ENCODE measurements at places on chromosomes 5 and 9.

- DNase-seq: no peak
Measured at GRCh38 chr5:84599964-84600363, 215.3 kb upstream of the EDIL3 start.

DNA sequence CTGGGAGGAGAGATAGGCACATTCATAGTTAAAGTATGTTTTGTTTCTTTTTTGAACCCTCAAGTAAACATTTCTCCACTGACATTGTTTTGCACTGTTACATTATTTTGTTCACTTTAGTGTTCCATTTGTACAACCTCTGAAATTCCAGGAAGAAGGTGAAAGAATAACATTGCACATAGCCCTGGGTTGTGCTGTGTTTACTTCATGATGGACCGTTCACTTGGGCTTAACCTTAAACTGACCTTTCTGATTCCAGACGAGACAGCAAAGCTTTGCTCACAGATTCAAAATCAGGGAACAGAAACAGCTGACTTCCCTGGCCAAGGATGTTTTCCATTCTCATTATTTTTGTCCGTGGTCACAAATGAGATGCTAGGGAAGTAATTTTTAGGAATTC lies 42.8 kb upstream of the GDNF start:
- DNase-seq: no peak

DNA sequence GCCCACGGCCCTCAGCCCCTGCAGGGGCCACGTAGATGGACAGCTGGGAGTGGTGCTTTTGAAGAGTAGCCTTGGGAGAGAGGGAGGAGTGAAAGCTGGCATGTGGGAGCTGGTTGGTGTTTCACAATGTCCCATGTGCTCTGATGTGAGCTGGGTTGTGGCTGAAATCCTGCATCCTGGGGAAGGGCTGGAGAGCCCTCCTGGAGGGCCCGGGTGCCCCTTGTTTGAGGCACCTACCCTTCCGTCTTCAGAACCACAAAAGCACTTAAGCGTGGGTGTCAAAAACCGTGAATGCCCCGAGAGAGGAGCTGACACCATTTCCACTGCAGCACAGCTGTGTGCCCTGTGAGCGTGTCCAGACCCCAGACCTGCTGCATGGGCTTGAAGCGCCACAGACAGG lies 199.1 kb upstream of the ZNF618 start:
- no peak for DNase-seq

DNA sequence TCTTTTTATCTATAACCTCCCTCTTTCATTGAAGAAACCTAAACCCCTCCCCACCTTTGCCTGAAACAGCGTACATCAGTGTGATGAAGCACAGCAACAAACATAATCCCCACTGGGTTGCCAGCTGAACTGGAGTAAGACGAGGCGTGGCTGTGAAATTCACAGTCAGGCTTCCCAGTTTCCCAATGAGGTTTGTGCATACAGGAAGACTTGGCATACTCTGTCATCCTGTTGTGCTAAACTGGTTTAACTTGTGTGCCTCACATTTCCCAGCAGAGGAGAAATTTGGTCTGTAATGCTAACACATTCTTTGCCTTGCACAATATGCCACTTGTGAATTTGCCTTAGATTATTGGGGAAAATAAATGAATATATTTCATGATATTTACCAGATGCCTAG lies 121.5 kb downstream of the SV2C start:
- DNase-seq: no peak

GRCh38 chr9:126377536-126377935 lies 50.9 kb downstream of the MVB12B start:
- no peak for DNase-seq

GRCh38 chr5:157997991-157998504 lies 139.1 kb upstream of the CLINT1 start:
- DNase-seq: no peak

- no peak for DNase-seq
Measured at GRCh38 chr5:588406-588995, 23.6 kb upstream of the CEP72 start.

DNA sequence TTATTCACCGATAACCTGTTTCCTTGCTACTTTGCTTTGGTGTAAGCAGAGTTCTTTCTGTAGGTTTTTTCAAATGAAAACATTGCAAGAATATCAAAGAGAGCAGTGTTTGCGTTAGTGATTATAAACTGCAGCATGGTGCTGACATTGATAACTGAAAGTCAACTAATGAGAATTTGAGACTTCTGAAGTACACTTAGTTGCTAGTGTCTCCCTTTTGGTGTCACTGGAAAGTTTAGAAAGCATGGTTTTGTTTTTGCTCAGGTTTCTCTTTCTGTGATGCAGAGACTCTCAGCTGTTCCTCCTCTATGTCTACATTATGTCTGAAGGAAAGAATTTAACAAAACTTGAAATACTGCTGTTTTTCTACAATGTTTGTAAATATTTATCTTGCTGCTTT lies 80.2 kb upstream of the ZNF169 start:
- no peak for DNase-seq

- DNase-seq: no peak
Measured at GRCh38 chr9:6761306-6761705, 3.5 kb downstream of the KDM4C start.

- no peak for DNase-seq
Measured at GRCh38 chr5:43855452-43855851, 252.5 kb downstream of the NNT start.

- DNase-seq: no peak
Measured at GRCh38 chr9:82970359-82970758, 92.6 kb downstream of the RASEF start.

DNA sequence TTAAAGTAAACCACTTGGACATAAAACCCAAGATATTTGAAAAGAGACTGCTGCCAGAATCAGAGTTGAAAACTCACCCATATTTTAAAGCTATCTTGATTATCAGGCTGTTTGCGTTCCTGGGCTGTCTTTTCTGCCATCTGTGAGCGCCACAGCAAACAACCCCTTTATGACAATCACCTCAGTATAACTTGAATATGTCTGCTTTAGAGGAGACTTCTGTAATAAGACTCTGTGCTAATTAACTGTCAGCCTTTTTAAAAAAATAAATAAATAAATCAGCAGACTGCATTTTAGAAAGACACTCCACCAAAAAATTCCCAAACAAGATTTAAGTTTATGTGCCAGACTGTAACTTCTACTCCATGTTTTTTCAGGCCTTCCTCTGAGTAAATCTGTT lies 375.7 kb upstream of the CCNH start:
- no peak for DNase-seq

- DNase-seq: no peak
Measured at GRCh38 chr5:111805071-111805470, 48.1 kb upstream of the NREP start.

GRCh38 chr5:170145462-170145861 lies 39.8 kb downstream of the FOXI1 start:
- DNase-seq: no peak

DNA sequence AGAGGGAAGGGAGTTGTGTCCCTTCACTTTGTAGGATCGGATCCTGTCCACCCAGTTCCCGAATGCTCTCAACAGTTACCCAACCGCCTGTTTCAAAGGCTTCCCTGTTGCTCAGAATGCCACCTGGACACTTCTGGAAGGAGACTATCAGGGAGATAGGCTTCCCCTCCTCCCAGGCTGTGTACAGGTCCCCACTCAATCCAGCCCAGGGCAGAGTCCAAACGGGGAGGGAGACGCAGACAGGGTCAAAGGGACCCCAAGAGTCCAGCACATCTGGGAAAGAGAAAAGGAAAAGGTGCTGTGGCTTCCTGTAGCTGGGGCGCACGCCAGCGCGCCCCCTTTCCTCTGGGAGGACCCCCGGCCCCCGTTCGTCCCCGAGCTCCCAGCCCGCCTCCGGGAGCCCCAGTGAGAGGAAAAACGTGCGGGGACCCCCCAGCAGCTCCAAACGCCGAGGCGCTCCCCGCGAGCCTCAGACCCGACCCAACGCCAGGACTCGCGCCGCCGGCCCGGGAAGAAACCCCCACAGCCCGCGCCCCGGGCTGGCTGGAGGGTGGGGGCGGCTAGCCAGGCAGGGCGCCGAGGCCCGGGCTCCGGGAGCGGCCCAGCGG lies 640 bp downstream of the SURF4 start:
- DNase-seq: no peak

DNA sequence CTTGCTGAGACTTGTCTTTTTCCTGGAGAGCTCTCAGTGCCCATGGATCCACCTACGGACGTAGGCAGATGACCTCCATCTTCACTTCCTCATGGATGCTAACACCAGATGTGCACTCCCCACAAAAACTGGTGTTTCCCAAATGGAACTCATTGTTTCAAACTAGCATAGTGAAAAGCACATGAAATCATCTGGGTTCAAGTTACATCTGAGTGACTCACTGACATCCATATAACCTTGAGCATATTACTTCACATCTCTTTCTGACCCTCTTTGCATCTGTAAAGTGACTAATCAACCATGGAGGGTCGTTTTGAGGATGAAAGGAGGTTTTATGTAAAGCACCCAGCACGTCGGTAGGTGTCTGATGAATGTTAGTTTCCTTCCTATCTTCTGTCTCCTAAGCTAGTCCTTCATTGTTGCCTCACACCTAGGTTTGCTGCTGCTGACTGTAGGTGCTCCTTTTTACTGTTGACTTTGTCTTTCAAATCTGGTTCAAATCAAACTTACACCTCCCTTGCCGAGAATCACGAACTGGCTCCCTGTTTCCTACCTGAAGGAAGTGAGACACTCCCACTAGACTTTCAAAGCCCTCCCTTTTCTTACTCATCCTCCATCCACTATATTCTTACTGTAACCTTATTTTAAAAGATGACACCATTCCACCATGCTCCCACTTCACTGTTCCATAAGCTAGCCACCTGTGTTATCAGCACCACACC lies 10.3 kb downstream of the OCLN start:
- DNase-seq: no peak

DNA sequence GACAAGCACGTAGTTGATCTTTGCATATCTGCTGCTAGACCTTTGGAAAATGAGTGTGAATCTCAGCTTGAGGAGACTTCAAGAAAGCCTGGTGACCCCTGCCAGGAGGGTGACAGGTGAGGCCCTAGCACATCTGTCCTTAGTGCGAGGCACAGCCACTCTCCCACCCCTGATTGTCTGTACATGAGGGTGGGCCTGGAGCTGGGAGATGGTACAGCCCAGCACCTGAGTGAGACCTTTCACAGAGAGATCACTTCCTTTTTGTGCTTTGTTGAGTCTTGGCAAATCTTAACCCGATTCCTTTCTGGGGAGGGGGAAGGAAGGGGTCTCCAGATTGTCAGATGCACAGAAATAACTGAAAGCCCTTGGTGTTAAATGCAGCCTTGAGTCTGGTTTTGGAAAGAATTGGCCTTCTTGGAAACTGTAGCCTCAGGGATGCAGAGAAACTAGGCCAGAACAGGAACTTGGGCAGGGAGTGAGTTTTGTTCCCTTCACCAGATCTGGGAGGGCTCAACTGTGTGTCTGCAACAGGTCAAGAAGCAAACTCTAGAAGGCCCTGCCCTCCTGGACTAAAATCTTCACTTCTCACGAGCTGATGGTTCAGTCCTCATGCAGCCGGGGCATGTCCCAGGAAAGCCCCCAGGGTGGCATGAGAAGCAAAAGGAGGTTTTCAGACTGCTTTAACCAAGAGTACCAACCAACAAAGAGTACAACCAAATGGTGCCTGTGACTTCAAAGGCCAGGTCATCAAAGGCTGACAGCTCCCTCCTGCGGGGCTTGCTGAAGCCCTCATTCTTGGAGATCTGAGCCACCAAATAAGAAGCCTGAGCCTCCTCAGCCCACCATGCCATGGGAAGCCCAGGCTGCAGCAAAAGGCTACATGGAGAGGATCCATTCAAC lies 20.8 kb upstream of the SEMA4D start:
- DNase-seq: no peak

DNA sequence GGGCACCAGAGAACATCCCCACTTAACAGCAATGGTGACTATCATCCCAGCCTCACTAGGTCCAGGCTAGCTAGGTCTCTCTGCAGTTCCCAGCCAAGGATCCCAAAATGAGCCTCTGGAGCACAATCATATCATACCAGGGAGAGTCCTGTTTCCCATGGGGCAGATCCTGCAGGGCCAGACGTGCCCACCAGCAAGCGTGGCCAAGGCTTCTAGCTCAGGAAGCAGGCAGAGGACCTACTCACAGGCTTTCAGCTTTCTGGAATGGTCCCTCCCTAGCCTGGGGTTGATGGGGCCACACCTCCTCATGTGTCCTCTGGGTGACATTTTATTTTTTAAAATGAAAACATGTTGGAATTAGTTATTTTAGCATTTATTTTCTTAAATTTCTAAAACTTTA lies 45.7 kb upstream of the PITX1 start:
- DNase-seq: no peak

GRCh38 chr5:6410421-6410820 lies 32.1 kb upstream of the MED10 start:
- DNase-seq: no peak

DNA sequence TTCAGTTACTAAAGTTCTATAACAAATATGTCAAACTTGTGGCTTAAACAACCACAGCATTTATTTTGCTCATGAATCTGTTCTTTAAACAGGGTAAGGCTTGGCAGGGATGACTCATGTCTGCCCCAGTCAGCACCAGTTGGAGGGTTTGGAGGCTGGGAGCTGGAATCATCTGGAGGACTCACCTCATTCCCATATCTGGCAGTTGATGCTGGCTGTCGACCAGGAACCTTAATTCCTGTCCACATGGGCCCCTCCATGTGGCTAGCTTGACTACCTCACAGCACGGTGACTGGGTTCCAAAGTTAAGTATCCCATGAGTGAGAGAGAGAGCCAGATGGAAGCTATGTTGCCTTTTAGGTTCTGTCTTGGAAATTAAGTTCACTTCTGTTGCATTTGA lies 13.8 kb upstream of the CCL28 start:
- DNase-seq: no peak

GRCh38 chr9:128568470-128569078 lies 16.2 kb downstream of the SPTAN1 start:
- no peak for DNase-seq

DNA sequence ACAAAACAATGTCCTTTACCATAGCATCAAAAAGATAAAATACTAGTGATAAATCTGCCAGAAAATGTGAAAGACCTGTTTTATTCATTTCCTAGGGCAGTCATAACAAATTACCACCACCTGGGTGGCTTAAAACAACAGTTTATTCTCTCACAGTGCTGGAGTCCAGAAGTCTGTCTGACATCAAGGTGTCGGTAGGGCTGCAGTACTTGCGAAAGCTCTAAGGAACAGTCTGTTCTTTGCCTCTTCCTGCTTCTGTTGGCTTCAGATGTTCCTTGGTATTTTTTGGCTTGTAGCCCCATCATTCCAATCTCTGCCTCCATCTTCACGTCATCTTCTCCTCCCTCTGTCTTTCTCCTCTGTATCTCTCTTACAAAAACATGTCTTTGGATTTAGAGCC lies 51.0 kb downstream of the PTPDC1 start:
- DNase-seq: no peak

DNA sequence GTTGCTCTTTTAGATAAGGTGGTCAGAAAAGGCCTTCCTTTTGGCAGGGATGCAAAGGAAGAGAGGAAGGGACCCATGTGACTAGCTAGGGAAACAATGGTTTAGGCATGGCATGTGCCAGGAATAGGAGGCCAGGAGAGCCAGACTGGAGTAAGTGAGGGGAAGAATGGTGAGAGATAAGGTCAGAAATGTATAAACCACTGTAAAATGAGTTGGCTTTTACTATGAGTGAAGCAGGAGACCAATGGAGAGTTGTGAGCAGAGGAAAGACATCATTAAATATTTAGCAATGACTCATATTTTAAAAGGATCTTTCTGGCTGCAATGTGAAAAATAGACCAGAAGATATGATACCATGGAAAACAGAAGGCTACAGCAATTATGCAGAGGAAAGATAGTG lies 50.9 kb downstream of the AP3B1 start:
- no peak for DNase-seq

- DNase-seq: no peak
Measured at GRCh38 chr5:16095612-16096011, 84.0 kb downstream of the MARCHF11 start.

All from left lung (tissue), 14 donors.